ENCODE measurements at places on chromosomes 12 and 14. TPM values are rescaled to one million over a fixed set of nuclear protein-coding genes. Genes with fewer than 3 reads are reported as not detected.
A peak's percentile ranks its signal among the peaks of the same experiment; 100 is the strongest.

HPD gene
- not detected for total RNA-seq

TRIM9 gene
- 1.0 TPM for total RNA-seq

PROX2 gene
- not detected for total RNA-seq

KRT79 gene
- 130 TPM for total RNA-seq

MIA2 gene
- 16.7 TPM for total RNA-seq

ZNF891 gene
- total RNA-seq = 1.0 TPM

HNF1A gene
- total RNA-seq = 0.23 TPM

CD27 gene
- 0.89 TPM for total RNA-seq

LRRIQ1 gene
- not detected for total RNA-seq

GRCh38 chr14:36647824-36648753 is 13.6 kb upstream of the PAX9 start:
- no peak for DNase-seq

DNA sequence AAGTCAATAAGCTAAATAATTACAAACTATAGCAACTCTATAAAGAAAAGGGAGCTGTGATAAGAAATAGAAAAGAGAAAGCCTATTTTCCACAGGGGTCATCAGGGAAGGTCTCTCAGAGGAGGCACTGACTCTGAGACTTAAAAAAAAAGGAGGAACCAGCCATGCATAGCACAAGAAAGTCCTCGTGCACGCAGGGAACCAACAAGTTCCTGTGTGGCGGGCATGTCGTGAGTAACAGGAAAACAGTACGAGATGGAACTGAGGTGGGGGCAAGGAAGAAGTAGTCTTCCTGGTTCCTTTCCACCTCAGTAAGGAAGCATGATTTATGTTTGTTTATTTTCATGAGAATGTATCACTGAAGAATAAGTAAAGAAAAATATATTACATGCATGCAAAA is 367.0 kb upstream of the TMEM132C start:
- no peak for DNase-seq

- DNase-seq = no peak
Measured at GRCh38 chr12:57491393-57492280, 3.8 kb downstream of the MARS1 start.

DNA sequence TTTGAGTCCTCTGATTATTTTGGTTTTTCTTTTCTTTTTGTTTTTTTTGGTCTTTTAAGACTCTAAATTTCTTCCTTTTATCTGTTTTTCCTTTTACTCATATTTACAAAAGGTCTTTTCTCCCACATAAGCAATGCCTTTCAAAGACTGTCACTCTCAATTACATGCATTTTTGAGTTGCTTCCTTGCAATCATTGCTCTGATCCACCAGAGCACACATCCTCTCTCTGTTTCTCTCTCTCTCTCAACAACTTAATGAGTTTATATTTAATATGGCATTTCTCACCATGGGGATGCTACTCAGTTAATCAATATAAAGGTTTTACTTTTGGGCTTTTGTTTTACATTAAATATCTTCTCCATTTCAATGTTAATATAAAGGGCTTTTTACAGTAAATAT is 62.7 kb upstream of the OR10AD1 start:
- no peak for DNase-seq

DNA sequence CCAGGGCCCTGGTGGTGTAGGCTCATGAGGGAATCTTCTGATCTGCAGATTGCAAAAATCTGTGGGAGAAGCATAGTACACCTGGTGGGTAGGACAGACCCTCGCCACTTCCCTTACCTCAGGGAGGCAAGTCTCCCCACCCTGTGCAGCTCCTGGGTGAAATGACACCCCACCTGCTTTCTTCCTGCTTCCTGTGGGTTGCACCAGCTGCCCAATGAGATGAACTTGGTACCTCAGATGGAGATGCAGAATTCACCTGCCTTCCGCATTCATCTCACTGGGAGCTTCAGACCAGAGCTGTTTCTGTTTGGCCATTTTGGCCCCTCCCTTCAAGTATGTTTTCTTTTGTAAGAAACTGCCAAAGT is 4.7 kb downstream of the CLEC2D start:
- no peak for DNase-seq

- no peak for DNase-seq
Measured at GRCh38 chr12:120680165-120680738, 6.7 kb upstream of the MLEC start.

DNA sequence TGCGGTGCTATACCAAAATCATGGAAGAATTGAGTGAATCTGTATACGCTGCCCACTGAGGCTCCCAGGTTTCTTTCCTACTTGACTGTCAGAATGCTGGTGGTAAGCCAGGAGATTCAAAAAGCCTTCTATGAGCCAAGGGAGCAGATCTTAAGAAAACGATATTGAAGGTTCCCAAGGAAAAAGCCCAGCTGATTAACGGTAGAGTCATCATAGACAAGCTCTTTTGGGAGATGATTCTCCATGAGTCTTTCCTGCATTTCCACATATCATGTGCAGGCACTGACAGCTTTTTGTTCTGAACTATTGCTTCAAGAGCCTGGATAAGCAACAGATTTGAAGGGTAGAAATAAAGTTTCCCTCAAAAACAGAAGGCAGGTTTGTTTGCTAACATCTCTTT is 17.5 kb downstream of the SLC35F4 start:
- no peak for DNase-seq

GRCh38 chr14:64225151-64225757 is 68.9 kb downstream of the ESR2 start:
- DNase-seq = no peak

DNA sequence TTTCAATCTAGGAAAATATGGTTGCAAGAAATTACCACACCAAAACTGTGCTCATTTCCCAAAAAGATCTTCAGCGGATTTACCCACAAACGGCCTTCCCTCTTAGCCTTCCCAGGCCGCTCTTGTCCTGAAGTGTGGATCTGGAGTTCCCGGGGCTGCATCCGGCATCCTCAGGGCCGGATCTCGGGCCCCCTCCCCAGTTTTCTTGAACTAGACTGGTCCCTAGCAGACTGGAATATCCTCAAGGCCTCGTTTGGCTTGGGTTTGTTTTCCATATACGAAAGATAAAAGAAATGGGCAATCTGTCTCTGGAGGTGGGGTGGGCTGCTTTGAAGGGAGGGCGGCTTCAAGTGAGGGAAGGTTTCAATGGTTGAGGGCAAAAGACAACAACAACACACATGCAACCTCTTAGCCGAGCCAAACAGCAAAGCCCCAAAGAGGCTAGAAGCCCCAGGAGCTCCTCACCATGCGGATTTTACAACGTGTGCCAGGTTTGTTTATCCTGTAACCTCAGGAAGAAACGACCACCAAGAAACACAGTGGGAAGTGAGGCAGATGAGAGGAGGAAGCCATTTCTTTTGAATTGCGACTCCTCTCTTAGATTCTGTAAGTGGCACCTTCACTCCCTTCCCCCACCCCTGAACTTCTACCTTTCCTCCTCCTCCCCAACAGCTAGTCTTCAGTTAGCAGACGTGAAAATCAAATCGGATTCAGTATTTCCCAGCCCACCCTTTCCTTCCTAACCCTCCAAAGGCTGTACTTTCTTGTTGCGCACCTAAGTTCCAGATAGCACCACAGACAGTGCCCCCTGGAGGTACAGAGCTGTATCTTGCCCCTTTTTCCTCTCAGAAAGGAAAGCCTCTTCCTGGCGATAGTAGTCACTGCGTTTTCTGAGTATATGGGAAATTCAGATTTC is 2.6 kb downstream of the MYF6 start:
- DNase-seq = no peak

DNA sequence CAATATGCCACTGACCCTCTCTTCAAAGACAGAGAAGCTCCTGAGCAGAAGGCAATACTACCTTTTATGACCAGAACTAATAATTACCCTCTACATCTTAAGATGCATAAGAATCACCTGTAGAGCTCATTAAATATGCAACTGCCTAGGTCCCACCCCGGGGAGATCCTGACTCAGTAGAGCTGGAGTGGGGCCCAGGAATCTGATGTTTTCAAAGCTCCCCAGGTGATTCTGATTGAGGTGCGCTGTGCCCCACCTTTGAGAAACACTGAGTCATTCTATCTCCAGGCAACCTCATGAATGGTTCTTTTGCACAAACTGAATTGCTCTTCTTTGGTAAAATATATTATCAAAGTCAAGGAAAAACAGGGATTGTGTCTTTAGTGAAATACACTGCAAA is 149.3 kb upstream of the BMP4 start:
- no peak for DNase-seq

- no peak for DNase-seq
Measured at GRCh38 chr12:120639771-120640721, at the start of gene CABP1. Gene CABP1 (plus strand): TSS chr12:120640626. CDS start chr12:120640686, 60 bp downstream.

- DNase-seq = no peak
Measured at GRCh38 chr14:60651086-60651795, 2.0 kb upstream of the SIX1 start.

DNA sequence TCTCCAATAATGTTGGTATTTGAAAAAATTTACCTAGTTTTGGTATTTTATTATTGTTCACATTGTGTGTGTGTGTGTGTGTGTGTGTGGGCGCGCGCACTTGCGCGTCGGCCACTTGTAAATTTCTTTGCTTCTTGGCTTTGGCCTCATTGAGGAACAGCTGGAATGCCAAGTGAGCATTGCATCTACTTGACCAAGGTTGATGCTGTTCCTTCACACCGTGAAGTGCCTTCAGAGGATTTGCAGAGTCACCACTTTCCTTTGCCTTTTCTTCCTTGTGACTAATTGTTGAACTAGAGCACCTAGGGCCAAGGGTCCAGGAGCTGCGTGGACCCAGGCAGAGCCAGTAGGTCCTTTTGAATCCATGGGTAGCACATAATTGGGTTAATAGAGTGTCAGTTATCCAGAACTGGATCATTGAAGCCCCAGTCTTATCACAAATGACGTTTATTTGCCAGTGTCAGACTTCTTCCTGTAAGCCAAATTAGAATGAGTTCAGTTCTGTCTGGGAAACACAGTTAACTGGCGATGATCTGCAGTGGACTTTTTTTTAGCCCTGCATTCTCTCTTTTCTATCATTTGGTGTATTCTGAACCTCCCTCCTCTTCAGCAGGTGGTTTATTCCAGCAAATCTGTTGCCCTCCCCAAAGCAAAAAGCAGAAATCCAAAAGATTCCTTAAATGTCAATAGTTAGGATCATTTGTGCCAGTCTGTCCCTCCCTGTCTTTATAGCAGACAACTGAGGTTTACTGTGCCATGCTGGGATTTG is 2.6 kb downstream of the PPP2R5C start:
- no peak for DNase-seq

DNA sequence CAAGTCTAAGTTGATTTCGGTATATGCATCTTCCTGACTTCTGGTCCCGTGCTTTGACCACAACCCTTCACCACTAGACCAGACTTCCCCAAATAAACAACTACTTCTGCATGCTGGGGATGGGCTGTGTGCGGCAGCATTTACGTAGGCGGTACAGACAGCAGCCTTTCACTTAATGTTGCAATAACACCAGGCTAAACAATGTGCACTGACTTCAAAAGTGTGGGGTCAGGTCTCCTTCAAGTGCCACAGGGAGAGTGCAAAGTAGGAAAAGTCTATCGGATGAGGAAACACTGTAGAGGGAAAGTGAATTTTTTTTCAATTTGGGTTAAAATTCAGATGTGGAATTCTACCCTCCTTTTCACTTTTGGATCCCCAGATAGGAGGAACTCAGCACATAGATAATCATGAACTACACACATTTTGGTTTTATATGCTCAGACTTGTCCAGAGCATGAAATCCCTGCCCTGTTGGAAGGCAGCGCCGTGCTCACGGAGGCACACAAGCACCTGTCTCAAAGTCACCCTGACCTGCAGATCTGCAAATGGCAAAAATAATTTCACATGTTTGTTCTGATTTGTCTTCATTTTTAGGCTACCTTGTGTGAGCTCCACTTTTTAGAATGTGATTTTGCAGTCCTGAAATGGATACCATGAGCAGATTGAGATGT is 3.6 kb upstream of the FOS start:
- peak; percentile 87 for DNase-seq

DNA sequence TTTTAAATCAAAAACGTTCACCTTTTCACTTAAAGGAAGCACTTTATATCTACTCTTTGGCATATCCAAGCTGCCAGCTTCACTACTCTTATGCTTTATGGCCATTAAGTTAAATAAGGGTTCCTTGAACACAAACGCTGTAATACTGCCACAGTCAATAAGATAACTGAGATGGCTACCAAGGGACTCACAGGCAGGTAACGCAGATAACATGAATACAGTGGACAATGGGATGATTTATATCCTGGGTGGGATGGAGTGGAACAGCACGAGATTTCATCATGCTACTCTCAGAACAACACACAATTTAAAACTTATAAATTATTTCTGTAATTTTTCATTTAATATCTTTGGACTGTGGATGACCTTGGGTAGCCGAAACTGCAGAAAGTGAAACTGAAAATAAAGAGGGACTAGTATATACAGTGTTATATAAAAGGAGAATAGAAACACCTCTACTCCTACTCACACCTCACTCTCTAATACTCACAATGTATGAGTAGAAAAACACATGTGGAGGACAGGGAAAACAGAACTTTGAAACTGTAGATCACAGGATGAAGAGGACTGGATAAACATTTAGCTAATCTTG is 367.3 kb downstream of the C12orf50 start:
- no peak for DNase-seq

GRCh38 chr12:119989361-119989730 is 310 bp downstream of the BICDL1 start:
- DNase-seq = no peak

- no peak for DNase-seq
Measured at GRCh38 chr14:105689722-105690121, 163.3 kb downstream of the TMEM121 start.

DNA sequence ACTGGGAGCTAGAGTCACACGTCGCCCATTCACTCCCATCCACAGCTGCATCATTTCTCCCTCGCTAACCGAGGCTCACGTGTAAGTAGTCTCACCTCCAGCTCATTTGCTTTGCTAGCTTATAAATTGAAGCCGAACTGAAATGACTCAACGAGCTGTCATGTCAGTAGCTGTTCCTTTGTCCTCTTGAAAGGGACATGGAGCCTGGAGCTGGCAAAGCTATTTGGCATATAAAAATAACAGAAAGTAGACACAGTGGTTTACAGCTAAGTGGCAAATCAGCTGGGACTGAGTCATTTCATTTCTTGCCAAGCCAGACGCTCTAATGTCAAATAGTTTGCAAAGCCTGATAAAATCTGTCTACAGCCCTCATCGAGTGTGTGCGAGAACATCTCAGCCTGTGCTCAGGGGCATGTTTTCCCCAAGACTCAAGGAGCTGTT is 114.4 kb upstream of the TMEM233 start:
- DNase-seq = no peak

DNA sequence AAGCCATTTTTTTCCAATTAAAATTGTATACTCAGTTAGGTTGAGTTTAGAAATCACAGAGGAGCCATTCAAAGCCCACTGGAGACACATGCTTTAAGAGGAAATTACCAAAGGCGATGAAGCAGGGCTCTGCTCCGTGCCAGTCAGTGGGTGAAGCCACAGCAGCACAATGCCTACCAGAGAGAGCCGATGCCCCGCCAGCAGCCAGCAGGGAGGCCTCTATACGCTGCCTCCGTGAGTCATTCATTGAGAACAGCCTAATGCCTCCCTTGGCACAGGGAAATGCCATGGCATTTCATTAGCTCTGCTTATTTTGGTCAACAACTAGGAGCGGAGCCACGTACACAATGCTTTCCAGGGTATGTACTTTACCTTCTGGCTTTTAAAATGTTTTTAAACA is 197.8 kb upstream of the FRMD6 start:
- no peak for DNase-seq

Data from lower leg skin (tissue), 4 donors.